ENCODE measurements at places on chromosomes 2 and 18.

GRCh38 chr2:215684448-215685237, 248.8 kb upstream of the FN1 start:
- peak; percentile 46 for DNase-seq

DNA sequence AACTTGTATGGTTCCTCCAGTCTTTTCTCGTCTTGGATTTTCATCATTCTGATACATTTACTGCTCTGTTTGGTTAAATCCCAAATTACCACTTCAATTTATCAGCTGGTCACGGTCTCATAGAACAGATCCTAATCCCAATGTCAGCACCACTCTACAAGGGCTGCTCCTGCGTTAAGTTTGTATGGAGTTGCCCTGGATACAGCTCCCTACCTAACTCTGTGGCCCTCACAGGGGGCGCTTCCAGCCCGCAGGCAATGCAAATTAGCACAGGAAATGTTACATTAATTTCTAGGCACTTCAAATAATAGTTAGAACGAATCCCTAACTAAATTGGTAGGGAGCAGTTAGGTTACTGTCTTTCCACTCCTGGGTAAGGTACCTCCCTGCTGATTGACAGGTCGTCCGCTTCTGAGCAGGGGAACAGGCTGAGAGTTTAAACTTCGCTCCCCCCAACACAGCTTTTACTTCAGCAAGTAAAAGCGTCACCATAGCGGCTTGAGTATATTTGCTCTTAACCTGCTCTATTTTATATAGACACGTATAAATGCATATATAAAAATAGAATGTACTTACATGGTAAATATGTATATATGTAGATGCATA, 238.5 kb upstream of the FANCL start:
- no peak for DNase-seq

- DNase-seq = no peak
These were observed 415.0 kb upstream of the GYPC start for GRCh38 chr2:126241001-126241400.

GRCh38 chr18:3453540-3454364, 3.8 kb downstream of the TGIF1 start:
- DNase-seq = peak; percentile 69

GRCh38 chr2:111143843-111144198, 23.1 kb downstream of the BCL2L11 start:
- DNase-seq = no peak

DNA sequence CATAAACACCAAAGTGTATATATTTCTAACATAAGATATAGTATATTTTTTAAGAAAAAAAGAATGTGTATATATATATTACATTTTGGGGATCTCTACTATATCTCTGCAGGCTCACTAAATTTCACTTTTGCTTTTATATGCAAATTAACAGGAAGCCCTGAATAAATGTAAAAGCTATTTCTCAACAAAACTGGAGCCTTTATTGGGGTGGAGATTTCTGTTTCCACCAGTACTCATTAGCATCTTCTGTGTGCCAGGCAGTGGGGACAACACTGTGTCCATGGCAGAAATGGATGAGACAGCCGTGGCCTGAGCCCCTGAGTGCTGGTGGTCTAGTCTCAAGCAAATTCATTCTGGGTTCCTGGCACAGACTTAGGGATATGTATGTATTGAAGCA, 41.3 kb downstream of the C18orf63 start:
- DNase-seq = no peak

DNA sequence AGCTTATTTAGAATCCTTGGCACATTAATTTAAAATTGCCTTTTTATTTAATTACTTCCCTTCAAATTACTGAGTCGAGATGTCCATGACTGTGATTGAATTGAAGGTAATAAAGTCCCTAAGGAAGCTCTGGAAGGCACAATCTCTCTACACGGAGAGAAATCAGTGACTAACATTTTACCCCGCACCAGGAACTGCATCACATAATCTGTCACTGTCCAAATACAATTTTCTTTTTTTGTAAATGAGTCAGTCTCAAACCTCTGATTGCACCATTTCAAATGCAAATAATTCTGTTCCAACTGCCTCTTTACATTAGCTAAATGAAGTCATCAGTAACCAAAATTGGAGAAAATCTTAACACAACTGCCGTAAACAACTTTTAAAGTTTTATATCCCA, 311.9 kb downstream of the CCDC178 start:
- no peak for DNase-seq

Data from AG20443 (cell line).